Fibroblast of the conjunctiva (primary cell): ENCODE measurements at places on chromosomes 3 and 15.

DNA sequence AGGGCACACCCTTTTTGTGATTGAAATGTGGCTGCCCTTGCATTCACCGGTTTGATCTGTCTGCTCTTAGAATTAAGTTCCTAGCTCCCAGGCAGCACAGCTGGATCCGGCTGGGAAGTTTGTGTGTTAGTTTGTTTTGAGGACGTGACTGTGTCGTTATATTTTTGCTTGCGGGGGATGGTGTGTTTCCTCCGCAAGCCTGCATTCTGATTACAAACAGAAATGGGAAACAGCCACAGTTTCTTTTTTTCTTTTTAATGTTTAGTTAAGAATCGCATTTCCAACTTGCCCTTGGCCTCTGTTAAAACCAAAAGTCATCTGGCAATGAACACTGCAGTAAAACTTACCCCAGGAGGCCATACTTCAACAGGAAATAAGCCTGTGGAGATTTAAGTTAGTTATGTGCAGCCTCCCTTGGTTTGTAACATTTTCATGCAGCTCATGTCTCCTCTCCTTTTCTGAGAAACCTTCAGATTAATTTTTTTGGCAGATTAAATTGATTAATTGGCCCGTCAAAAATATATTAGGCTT, 888 bp downstream of the TMOD3 start:
- DNase-seq: no peak

DNA sequence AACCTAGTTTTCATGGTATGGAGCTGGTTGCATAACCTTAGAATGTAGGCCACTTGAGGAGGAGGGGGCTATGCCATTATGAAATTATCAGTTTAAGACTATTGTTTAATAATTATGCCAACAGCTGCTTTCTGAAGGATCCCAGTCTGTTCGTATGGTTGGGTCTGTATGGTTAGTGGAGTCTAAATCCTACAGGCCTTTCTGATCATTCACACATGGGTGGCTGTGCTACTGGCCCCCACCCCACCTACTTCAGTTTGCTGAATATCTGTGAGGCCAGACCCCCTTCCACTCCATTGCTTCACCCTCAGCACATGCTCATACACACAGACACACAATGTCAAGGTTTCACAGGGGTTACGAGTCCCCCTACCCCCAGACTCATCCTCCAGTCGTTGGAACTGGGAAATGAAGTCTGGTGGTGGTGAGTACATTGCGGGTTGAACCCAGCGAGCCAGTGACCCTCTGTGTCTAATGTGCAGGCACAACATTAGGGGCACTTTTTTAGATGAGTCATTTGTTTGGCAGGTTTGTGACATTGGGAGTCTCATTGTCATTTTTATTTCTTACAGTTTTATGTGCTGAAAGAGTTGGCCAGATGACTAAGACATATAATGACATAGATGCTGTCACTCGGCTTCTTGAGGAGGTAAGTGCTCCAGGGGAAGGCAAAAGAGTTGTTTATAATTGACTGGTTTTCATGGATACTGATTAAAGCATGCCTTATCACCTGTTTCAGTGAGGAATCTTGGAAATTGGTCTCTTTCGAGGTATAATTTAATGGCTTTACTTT, 85.3 kb downstream of the TRAK1 start:
- DNase-seq: no peak

DNA sequence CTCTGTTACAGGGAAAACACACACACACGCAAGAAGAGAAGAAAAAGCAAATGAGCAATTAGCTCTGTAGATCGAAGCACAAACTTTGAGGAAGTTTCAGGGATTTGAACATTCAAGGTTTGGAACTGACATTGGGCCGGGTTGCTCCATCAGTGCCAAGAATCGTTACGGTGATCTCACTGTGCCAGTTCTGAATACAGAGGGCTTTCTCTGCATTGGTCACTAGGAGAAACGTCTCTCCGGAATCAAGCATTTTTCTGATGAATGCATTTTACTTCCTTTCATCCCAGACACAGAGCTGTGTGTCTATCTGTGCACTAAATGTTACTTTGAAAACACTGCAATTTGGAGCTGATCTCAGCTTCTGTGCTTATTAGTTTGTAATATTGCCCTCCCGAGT, 11.2 kb downstream of the HRH1 start:
- DNase-seq: no peak

GRCh38 chr15:76201536-76202255, 109.6 kb downstream of the ETFA start:
- DNase-seq: no peak

GRCh38 chr3:37999836-38000235, 9.2 kb downstream of the VILL start:
- no peak for DNase-seq

GRCh38 chr3:76025561-76025960, 240.2 kb upstream of the ZNF717 start:
- DNase-seq: no peak

DNA sequence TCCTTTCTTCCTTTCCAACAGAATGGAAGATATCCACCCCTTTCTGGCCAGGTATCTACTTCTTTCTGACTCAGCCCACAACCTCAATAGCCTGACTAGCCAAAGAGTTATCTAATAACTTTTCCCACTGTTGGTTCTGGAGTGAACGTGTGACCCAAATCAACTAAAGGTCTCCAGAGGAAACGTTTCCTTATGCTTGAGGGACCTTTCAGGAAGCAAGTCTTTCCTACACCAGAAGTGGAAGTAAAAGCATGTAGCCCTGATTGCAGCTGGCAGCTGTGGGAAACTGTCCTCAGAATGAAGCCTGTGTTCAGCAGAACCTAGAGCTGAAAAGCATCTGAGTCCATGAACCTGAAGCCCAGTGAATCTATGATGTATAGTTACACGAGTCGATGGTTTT, 34.7 kb upstream of the PHLDB2 start:
- no peak for DNase-seq

GRCh38 chr3:154050766-154051165, 70.4 kb upstream of the ARHGEF26 start:
- DNase-seq: no peak

- no peak for DNase-seq
These were observed at the start of gene CRYGS for GRCh38 chr3:186544281-186544680. TSS of gene CRYGS (minus strand) at chr3:186544380. CDS start at chr3:186544326, 54 bp downstream.

DNA sequence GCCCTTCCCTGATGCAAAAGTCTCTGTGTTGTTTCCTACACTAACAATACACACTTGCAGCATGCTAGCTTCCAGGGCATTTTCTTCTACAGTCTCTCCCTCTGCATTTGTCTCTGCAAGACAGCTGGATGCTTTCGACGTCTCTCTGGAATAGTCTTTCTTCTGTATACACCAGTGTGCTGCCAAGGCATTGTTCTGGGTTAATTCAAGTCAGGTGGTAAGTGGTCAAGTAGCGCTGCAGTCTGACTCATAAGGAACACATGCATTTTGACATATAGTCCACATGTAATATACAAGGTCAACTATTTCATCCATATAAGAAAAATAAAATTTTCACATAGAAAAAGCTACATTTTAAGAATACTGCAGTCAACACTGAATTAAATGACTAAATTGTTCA, 92.7 kb downstream of the MYLK start:
- DNase-seq: peak; percentile 93

- no peak for DNase-seq
These were observed 660 bp upstream of the ADAMTSL3 start for GRCh38 chr15:83653288-83653638.

DNA sequence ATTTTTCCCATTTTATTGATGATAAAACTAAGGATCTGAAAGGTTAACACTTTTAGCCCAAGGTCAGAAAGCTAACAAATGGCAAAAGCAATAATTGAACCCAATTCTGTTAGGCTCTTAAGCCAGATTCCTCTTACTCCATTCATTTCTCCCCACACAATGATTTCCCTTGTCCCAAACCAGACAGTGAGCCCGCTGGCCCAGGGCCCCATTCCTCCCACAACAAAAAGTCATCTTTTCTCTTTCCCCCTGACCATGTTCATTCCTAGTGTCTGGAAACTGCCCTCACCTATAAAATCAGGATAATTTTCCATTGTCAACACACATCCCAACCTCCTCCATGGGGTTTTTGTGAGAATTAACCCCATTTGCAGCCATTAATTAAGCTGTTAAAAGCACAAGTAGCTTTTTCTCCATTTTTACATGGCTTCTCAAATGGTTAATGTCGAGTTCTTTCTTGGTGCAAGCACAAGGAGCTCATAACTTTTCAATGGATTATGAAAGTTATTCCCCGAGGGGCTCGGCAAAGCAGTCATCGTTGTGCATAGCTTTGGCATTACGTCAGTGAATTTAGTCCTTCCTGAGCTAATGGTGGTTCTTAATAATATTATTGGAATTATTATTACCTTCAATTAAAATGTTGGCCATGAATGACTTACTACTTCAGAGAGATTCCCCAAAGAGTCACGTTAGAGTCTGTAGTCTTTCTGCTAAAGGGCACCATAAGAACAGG, 151.0 kb upstream of the WNT5A start:
- no peak for DNase-seq

- peak; percentile 93 for DNase-seq
These were observed 36.7 kb upstream of the SLC7A14 start for GRCh38 chr3:170622369-170623159.

DNA sequence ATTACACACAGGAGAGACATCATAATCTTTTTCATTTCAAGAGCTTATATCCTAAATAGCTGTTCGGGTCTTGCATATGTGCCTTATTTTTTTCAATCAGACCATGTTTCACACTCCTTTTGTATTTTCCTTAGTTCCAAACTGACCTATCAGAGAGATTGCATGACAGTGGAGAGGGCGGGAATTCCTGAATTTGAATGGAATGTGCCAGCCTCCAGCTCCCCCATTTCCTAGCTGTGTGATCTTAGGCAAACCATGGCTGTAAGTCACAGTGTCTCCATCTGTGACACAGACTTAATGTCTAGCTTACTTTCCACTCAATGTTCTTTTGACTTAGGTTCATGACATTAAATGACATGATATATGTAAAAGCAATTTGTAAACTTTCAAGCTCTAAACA, 62.0 kb upstream of the CSTA start:
- no peak for DNase-seq

- DNase-seq: no peak
These were observed 97.2 kb downstream of the MYO9A start for GRCh38 chr15:72020799-72021198.

DNA sequence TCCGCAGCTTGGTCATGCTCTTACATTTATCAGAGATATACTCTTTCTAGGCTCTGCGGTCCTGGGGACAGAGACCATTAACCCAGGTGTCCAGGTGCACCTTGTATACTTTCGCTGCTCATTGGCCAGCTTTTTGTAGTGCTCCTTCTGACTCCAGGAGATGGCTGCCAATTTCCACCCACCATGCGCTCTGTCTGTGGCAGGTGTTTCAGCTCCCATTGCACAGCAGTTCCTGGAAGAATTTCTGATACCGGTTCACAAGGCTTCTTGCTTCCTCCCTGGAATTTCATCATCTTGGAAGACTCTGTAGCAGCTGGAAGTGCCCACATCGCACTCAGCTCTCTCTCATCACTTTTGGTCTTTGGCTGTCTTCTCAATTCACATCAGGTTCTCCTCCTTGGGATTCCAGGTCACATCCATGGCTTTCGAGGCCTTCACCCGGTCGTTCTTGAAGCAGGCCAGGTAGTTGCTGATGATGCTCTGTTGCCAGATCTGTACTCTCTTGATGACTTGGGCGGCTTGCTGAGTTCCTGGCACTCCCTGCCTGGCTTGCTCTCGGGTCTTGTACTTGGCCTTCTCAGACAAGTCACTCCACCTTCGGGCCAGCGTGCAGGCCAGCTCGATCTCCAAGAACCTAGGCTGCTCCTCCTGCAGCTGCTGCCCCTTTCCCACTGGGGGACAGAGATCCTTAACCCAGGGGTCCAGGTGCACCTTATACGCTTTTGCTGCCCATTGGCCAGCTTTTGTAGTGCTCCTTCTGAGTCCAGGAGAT, 41.1 kb upstream of the ARL8B start:
- DNase-seq: no peak

- DNase-seq: no peak
These were observed 223.5 kb downstream of the DTWD1 start for GRCh38 chr15:49844390-49844789.

GRCh38 chr3:177519588-177519987, 322.3 kb upstream of the TBL1XR1 start:
- no peak for DNase-seq

DNA sequence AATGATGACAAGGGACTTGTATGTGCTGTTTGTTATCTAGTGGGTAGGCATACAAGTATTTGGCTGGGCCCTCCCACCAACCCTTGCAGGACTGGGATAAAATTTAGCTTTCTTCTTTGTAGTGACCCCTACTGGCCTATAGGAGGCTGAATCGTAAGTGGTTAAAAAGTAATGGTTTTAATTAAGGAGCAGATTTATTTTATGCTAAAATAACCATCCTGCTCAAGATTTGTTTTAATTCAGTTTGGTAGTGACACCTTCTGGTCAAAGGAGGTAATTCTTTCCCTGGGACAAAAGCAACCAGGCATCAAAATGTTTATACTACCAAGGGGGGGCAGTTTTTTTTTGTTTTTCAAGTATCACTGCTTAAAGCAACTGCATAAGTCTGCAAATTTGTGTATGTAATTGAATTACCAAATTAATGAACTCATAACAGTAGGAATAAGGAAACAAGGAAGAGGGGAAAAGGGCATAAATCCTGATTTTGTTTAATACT, 70.7 kb downstream of the TOP2B start:
- peak; percentile 85 for DNase-seq

DNA sequence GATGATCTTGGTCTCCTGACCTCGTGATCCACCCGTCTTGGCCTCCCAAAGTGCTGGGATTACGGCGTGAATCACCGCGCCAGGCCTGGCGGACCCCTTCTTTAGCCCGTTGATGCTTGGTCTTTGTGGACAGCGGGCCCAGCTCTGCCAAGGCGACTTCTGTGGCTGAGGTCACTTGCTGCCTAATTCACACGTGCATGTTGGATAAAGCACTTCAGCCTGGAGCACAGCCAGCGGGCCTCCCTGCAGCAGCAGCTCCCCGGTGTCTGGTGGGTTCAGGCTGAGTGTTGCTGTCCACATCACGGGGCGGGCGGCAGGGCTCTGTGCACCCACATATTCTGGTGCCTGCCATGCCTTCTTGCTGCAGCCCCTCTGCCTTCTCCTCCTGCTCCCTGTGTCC, 88.4 kb downstream of the DGKG start:
- no peak for DNase-seq

DNA sequence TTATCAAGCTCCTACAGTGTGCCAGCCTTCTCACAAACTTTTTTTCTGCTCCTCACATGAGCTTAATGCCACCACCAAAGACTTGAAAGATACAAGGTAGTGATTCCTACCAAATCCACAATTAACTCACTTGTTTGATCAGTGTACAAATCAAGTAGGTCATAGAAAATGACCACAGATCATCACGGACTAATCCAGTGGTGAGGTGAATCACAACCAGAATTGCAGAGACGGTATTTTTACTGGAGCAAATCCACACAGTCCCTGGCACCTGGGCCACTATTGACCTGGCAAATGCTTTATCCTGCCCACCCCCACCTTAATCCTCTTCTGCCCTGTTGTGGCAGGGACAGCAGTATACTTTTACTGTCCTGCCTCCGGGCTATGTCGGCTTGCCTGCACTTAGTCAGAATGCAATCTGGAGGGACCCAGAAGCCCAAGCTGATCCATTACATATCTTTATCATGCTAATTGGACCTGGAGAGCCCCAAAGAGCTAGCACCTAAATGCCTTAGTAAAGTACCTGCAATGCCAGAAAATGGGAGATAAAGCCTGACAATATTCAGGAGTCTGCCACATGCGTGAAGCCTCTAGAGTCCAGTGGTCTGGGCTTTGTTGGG, 83.9 kb upstream of the CDV3 start:
- no peak for DNase-seq
